Effector memory CD4-positive, alpha-beta T cell (primary cell): ENCODE measurements at places on chromosomes 7 and 10.

DNA sequence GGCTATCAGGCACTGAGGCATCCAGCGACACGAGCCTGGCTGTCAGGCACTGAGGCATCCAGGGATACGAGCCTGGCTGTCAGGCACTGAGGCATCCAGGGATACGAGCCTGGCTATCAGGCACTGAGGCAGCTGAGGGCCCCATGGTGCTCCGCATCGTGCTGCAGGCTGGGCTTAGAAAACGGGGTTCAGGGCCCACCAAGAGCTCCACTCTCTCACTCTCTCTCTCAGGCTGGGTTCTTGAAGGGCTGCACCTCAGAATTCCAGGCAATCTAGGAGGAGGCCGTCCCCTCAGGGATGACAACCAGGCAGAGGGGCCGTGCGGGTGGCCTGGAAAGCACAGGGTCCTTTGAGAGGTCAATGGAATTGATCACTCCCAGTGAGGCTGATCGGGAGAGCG lies 69.0 kb downstream of the CFAP46 start:
- no peak for DNase-seq

- no peak for DNase-seq
Measured at GRCh38 chr7:103065667-103066066, 8.9 kb downstream of the FBXL13 start.

DNA sequence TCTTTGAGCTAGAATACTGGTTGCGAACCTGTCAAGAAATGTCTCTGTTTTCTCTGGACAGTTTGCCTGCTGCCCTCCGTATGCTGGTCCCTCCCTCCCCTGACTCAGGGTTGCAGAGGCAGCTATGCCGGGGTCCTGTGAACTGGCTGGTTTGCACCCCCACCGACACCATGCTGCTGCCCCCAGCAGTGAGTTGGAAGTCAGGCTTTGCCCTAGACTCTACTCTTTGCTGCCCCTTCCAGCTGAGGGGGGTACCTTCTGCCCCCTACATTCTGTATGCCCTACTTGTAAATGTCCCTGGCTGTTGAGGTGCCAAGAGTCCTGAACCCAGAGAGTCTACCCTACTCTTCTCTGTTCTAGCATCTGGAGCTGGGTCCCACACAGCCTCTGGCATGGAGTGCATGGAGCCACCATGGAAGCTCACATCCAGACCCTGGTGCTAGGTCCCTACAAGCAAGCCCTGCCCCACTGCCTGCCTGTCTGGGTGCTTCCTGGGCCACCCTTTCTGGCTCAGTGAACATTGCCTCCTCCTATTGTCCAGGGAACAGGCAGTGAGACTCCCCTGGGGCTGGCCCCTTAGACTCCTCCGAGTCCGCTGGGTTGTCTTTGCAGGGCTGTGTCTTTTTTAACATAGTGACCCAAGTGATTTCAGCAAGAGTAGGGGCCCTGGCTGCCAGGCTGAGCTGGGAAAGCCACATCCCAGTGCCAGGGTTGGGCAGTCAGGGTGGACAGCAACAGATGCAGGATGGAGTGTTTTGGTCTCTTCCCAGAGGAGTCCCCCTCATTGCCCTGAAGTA lies 138.9 kb downstream of the ADCY1 start:
- no peak for DNase-seq

GRCh38 chr10:11448190-11448544 lies 163.3 kb downstream of the USP6NL start:
- no peak for DNase-seq

GRCh38 chr10:93541402-93542357 lies 24.8 kb upstream of the FFAR4 start:
- DNase-seq: no peak

DNA sequence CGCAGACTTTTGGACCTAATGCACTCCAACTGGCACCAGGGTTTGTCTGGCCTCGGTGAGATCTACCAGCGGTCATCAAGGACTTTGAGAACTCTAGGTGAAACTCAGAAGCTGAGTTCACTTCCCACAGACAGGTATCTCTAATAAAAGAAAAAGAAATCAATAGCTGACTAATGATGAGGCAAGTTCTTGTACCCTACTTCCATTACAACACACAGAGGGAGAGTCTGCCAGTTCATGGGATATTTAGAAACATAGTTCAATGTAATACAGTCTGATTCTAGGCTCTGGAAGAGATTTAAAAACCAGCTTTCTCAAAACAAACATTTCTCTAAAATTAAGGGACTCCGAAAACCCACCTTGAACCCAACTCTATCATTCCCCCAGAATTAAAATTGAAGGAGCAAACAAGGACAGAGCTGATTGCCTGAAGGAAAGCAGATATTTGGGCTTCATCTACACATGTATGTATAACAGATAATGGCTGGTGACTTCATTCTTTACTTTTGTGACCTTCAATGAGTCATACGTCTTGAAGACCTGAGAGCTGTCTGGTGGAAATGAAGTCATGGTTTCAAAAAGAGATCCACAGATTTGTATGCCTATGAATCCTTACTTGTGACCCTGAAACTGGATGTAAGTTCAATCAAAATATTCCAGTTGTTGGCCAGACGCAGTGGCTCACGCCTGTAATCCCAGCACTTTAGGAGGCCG lies 2.7 kb upstream of the PNLIPRP1 start:
- no peak for DNase-seq

- no peak for DNase-seq
Measured at GRCh38 chr7:12601302-12601869, 30.9 kb downstream of the SCIN start.

GRCh38 chr7:116138202-116138801 lies 72.0 kb upstream of the TES start:
- no peak for DNase-seq

GRCh38 chr10:71075759-71076472 lies 136.5 kb upstream of the UNC5B start:
- DNase-seq: no peak

- no peak for DNase-seq
Measured at GRCh38 chr10:115909962-115910731, 362.9 kb downstream of the GFRA1 start.

DNA sequence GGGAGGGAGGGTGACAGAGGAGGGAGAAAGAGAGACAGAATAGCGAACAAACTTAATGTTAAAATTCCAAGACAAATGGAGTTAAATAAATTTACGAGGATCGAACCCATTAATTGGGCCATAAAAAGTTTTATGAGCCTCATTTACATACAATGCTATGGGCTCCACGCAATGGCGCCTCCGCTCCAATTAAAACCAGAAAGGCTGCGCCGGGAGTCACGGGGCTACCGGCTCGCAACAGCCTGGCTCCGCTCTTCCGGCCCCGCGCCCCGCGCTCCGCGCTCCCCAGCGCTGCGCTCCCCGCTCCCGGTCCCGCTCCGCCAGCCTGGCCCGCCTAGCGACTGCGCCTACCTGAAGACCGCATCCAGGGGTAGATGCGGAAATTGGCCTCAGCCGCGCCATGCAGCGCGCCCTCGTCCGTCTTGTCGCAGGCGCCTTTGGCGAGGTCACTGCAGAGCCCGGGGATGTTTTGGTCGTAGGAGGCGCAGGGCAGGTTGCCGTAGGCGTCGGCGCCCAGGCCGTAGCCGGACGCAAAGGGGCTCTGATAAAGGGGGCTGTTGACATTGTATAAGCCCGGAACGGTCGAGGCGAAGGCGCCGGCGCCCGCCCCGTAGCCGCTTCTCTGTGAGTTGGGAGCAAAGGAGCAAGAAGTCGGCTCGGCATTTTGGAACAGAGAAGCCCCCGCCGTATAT lies 513 bp downstream of the HOXA7 start:
- DNase-seq: no peak

DNA sequence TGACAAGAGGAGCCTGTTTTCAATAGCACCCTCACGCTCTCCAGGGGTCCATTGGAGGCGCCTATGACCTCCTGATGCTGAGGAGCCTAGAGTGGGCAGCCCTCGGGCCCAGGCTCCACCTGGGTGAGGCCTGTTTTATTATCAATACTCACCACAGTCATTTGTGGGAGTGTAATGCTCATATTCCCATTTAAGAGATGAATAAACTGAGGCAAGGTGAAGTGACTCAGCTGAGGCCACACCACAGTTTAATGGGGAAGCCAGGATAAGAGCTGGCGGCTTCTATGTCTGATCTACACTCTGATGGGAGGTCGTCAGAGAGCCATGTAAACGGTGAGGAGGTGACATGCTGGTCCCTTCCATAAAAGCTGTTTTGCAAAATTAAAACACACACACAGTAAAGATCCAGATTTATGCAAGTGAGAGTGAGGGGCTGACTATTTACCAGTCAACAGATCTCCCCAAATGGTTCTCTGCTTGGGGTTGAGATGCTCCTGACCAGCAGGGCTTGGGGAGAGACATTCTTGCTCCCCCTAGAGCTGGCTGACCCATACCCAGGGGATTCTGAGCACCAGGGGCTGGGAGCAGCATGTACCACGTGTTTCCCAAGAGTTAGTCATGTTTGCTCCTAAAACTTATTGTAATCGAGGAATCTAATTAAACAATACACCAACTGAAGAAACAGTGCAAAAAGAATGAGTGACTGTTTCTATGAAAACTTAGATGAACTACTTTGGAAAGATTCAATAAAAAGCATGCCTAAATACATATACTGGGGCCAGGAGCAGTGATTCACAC lies 81.0 kb upstream of the INSIG1 start:
- no peak for DNase-seq

GRCh38 chr7:67306331-67306730 lies 309.7 kb downstream of the TYW1 start:
- DNase-seq: no peak

GRCh38 chr10:25297466-25297865 lies 122.7 kb downstream of the GPR158 start:
- no peak for DNase-seq

- no peak for DNase-seq
Measured at GRCh38 chr10:116185199-116185867, 87.7 kb downstream of the GFRA1 start.

GRCh38 chr10:131727560-131727959 lies 173.2 kb upstream of the PPP2R2D start:
- DNase-seq: no peak

DNA sequence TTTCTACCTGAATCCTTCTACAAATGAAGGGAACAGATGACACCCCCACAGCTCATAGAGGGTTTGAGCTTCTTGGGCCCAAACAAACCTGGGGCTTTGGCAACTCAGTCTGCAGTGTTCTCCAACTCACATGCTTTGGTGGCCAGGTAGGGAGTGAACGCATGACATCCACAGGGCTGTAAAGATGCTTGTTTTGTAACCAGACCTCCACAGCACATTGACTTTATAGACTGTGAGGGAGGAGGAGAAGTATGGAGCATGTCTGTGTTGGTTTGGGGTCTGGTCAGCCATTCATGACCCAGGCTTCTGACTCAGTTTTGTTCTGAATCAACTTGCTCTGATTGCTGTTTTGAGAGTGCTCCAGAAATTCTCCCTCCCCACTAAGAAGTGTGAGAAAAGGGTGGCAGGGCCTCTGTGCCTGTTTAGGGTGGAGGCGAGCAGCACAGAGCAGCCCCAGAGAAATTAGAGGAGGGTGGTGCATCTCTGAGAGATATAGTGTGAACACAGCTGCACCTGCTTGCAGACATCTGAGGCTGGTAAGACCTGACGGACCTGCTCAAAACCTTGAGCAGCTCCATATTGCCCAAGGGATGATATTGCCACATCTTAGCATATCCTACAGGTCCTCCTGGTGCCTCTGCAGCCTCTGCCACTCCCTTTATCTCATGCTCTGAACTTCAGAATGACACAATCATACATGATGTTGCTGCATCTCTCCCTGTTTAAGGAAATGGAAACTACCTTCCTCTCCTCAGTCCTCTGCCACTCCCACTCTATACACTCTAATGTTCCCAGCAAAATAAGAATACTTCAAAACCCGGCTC lies 287.7 kb downstream of the ABCA13 start:
- DNase-seq: no peak

- DNase-seq: no peak
Measured at GRCh38 chr10:24674892-24675632, 48.6 kb downstream of the ARHGAP21 start.

- no peak for DNase-seq
Measured at GRCh38 chr10:131038056-131038455, 273.5 kb downstream of the TCERG1L start.

DNA sequence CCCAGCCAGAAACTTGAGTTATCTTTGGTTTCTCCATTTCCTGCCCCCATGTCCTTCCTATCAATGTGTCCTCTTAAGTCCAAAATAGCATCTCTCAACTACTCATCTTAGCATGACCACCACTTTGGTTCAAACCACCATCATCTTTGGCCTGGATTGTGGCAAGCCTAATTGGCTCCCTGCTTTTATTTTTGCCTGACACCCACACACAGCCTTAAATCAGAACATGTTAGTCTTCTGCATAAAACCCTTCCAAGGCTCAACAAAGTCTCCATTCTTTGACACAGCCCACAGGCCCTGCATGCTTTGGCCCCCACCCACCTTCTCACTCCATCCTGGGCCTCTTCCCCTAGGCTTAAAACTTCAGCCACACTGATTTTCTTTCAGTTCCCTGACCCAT lies 2.0 kb upstream of the TSPAN14 start:
- no peak for DNase-seq

- DNase-seq: no peak
Measured at GRCh38 chr10:44857363-44858016, 53.6 kb upstream of the TMEM72 start.

DNA sequence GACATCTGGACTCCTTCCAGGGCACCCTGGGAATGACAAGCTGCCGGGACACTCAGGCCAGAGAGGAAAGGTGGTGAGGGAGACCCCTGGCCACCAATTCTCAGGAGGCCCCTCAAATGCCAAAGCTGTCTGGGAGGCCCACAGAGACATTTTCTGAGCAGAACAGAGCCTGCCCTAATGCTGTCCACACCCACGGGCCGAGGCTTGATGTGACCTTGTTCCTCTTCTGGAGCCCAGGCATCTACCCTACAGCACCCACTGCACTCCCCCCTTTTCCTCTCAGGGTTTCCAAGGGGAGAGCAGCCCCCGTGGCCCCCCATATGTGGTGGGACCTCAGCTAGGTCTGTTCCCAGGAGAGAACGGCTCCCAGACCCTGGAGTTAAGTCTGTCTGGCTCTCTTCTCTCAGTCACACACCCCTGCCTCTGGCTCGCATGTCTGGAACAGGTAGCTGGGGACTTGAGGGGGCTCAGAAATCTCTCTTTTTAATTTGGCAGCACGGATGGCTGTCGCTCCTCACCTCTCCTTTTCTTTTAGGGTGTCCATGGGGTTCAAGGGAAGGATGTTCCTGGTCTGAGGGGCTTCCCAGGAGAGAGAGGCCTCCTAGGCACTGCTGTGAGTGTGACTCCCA lies 16.8 kb upstream of the VOPP1 start:
- DNase-seq: no peak

- DNase-seq: no peak
Measured at GRCh38 chr10:117967149-117967650, 79.5 kb downstream of the RAB11FIP2 start.

GRCh38 chr10:2665772-2666171 lies 401.6 kb upstream of the PFKP start:
- no peak for DNase-seq

GRCh38 chr7:80635998-80636397 lies 2.4 kb upstream of the CD36 start:
- no peak for DNase-seq
